ENCODE measurements at places on chromosomes 11 and 22. TPM values are rescaled to one million over a fixed set of nuclear protein-coding genes. Genes with fewer than 3 reads are reported as not detected.

The CRYBA4 gene
- 0.36 TPM for total RNA-seq

GRCh38 chr11:17063171-17064002 is 14.1 kb downstream of the RPS13 start:
- no peaks in the 10 kb centered on the region for H3K27me3 ChIP-seq
- no peak overlapping the region for H3K4me3 ChIP-seq
- DNase-seq: peak; percentile 73
- H3K4me1 ChIP-seq: no peaks in the 10 kb centered on the region

The PRAME gene
- total RNA-seq: not detected

DNA sequence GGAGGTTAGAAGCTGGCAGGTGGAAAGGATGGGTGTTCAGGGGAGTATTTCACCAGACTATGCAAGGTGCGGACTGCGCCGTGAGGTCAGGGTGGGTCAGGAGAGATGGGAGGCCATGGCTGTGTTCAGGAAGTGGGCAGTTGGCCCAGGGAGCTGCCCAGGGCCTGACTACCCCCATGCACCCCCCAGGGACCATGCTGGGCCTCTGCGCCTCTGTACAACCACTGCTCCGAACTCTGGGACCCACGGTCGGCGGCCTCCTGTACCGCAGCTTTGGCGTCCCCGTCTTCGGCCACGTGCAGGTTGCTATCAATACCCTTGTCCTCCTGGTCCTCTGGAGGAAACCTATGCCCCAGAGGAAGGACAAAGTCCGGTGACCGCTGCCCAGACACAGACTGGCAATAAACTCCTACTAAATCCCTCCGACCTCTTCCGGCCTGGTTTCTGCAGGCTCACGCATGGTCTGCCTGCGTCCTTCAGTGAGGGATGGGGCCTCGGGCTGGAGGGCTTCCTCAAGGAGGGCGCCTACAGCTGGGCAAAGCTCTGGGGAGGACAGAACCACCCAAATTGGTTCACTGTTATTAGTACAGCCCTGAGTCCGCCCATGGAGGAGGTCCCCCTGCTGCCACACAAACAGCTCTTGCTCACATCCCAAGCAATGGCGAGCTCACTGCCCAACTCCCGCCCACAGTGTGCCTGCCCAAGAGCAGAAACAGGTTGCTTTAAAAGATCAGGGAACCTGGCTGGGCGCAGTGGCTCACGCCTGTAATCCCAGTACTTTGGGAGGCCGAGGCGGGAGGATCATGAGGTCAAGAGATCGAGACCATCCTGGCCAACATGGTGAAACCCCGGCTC is 4.2 kb downstream of the PHLDA2 start:
- DNase-seq: no peak
- no peak overlapping the region for H3K27ac ChIP-seq
- H3K4me3 ChIP-seq: no peak overlapping the region
- peaks cover 11% of the 10 kb centered on the region for H3K27me3 ChIP-seq
- H3K4me1 ChIP-seq: peaks cover 13% of the 10 kb centered on the region

DNA sequence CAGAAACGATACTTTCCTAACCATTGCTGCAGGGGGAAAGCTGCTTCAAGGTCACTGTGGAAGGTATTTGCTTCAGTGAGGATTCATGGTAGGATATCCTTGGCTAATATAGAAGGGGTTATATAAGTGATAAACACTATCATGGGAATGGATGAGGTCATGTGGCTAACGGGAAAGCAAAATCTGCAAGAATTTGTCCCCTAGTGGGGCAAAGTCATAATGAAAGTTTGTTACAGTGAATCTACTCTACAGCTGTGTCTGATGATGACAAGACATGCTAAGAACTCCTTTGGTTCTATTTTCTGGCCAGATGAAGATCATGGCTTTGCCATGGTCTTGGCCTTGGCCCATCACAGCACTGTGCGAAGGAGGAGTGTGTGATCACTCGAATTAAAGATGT is 13.8 kb downstream of the MMP20 start:
- H3K4me1 ChIP-seq: peaks cover 10% of the 10 kb centered on the region
- H3K36me3 ChIP-seq: no peaks in the 10 kb centered on the region
- no peak for DNase-seq
- no peaks in the 10 kb centered on the region for H3K27me3 ChIP-seq
- no peak overlapping the region for H3K4me3 ChIP-seq

- DNase-seq: no peak
- H3K4me1 ChIP-seq: peaks cover 3% of the 10 kb centered on the region
- no peaks in the 10 kb centered on the region for H3K27me3 ChIP-seq
Observed at GRCh38 chr11:128592454-128592853, 5.1 kb upstream of the ETS1 start.

DNA sequence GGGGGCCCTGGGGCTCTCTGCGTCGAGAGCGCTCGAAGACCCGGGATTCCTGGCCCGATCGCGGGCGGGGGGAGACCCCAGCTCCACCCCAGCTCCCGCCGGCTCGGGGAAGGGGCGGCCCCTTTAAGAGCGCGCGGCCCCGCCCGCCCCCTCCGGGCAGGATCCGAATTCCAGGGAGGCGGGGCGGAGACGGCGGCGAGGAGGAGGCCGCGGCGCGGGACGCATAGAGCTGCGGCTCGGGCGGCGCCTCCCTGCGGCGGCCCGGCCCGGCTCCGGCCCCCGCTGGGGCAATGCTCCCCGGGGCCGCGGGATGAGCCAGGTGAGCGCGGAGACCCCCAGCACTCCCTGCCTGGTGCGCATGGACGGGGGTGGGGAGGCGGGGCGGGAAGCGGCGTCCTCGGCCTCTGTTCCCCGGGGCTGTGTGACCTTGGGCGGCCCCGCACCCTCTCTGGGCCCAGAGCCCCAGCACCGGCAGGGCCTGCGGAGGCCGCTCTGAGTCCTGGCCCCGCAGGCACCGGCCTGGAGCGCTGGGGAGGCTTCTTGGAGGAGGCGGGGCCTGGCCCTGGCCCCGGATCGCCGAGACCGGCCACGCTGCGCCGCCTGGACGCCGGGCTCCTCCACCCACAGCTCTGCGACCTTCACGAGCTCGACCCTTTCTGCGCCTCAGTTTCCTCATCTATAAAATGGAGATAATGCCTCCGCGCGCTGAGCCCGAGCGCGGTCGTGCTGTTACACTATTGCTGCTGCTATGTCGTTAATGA is 565 bp downstream of the GAS2L1 start:
- H3K27me3 ChIP-seq: peaks cover 13% of the 10 kb centered on the region
- DNase-seq: peak; percentile 57
- peaks cover 19% of the 10 kb centered on the region for H3K4me1 ChIP-seq
- H3K36me3 ChIP-seq: no peaks in the 10 kb centered on the region
- no peak overlapping the region for H3K27ac ChIP-seq
- peak overlapping the region; percentile 66 for H3K4me3 ChIP-seq

DNA sequence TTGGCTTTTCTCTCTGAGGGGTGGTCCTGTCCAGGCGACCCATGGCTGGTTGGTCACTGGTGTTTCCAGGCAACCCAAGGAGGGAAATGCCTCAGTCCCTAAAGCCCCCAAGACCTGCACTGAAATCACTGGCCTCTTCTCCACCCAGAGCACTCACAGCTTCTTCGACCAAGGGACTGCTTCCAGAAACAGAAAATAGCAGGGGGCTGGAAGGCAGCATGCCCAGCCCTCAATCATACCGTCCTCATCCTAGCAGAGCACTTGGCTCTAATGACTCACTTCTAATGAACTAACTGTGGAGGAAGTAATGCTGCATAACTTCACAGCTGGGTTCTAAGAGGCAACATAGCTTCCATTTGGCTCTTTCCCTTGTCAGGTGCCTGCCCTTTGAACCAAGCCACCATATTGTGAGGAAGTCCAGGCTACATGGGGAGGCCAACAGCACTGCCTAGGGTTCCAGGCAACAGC is 27.6 kb downstream of the DKK3 start:
- H3K4me1 ChIP-seq: no peaks in the 10 kb centered on the region
- no peak for DNase-seq
- H3K27me3 ChIP-seq: no peaks in the 10 kb centered on the region
- H3K4me3 ChIP-seq: no peak overlapping the region
- H3K27ac ChIP-seq: no peak overlapping the region
